ENCODE measurements at places on chromosomes 3 and 15.

DNA sequence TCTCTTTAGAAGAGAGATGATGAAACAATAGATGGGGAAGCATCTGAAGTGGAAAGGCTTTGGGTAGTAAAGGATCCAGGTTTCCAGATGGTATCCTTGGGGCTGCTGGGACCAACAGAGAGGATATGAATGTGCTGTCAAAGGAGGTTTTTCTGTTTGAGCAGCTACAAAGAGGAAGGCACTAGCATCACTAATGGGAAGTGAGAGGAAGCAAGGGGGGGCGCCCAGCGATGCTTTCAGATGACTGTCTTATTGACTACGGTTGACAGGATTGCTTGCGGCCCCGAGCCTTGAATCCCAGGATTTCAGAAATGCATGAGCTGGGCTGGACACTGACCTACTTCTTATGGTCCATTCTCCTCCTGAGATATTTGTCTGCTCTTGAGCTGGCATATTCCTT is 103.8 kb upstream of the GALNT15 start:
- DNase-seq: no peak

DNA sequence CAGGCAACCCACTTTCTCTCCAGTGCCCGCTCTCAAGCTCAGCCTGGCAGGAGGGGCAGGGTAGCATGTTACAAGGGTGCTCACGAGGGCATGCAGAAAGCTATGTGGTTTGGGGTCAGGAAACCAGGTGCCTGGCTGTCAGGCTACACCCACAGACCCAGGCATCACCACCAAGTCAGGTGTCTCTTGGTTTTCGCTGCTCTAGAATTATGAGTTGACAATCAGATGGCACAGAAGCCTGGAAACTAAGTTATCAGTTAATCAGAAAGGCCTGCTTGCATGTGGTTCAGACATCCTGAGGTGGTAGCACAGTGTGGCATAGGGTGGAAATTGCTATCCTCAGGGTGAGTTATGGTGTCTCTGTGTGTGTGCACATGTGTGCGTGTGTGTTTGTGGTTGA is 16.2 kb upstream of the CCR9 start:
- DNase-seq: peak; percentile 64

GRCh38 chr3:136671921-136672320 is 80.3 kb downstream of the STAG1 start:
- no peak for DNase-seq

DNA sequence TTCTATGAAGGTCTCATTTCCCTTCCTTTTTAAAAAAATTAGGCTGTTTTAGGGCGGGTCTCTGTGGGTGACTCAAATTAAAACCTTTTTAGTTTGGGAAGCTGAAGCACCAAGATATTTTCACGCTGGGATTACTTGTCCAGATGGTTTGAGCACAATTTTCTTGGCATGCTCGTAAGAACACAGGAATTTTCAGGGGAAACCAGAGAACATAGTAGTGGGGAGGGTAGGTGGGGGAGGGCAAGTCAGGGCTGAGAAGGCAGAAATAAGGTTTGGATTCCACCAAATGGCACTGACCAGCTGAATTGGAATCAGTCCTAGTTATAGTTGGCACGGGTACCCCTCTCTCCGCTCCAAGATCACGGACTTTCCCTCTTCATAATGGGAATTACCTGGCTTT is 97.3 kb upstream of the LRIG1 start:
- DNase-seq: no peak

- DNase-seq: no peak
Observed at GRCh38 chr3:98784666-98785600, 21.8 kb downstream of the ST3GAL6 start.

DNA sequence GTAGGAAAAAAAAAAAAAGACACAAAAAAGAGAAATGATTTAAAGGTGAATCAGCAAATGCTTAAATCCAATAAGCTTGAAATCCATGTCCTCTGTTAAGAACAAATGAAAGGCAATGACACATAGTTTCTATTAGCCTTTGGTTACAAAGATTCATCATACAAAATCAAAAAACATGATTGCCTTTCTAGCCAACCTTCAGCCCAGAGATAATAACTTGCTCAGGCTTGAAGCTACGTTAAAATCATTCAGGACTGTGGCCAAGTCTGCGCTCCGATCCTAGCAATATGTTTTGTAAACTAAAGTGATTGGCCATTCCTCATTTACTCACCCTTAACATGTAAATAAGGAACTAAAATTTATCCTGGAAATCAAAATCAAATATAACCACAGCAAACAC is 556.7 kb downstream of the FGF12 start:
- no peak for DNase-seq

DNA sequence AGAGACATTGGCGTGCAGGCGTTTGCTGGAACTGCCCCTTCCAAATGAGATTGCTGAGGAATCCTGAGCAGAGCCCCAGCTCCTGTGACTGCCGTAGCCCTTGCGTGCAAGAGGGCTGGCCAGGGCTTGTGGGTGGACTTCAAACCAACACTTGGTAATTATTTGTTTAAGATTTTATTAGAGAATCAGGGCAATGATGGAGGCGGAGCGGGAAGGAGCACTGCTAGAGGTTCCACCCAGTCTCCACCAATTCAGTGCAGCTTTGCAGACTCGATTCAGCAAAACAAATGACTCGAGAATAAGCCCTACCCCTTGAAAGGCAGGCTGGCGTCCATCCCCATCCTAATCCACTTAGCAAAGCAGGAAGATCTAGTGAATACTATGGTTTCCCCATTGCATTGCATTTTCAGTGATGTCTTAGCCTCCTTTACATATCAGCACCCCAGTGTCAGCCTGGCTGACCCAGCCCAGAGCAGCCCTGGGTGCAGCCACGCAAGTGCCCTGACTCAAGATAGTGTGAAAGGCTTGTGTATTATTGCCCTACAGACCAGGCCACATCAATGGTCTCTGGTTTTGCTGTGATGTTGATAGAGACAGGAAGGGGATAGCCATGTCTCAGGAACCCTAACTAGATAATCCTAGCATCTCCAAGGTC is 26.0 kb downstream of the GLDN start:
- DNase-seq: no peak

DNA sequence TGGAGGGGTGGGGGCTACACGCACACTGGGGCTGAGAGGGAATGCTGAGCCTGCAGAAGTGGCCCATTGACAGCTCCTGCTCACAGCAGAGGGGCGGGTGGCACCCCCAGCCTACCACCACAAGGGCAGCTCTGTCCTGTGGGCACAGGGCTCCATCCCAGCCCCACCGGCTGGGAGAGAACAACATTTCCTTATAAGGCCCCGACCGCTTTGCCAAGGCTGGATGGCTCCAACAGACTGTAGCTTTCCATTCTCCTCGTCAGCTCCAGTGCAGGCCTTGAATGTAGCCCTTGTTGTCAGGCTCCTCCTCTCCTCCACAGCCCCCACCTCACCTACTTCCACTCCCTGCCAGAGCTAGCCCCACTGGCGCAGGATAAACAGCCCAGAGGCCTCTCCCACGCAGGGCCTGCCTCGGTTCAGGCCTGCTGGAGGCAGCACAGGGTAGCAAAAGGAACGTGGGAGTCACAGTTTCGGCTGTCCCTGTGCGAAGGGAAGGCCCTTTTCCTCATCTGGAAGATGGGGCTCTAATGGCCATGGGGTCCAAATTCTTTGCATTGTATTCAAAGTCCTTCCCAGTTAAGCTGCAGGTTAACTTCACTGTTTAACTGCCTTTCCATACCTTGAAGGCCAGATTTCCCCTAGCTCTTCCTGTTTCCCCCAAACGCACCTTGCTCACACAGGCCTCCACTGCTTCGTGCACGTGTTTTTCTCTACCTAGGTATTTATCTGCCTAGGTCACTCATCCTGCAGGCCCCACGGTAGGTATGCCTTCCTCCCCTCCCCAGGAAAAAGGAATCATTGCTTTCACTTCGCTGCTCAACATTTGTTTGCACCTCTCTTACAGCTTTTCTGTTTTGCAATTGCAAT is 101.6 kb upstream of the LPP start:
- no peak for DNase-seq

GRCh38 chr15:40398413-40398873 is 7.2 kb upstream of the IVD start:
- DNase-seq: peak; percentile 43

DNA sequence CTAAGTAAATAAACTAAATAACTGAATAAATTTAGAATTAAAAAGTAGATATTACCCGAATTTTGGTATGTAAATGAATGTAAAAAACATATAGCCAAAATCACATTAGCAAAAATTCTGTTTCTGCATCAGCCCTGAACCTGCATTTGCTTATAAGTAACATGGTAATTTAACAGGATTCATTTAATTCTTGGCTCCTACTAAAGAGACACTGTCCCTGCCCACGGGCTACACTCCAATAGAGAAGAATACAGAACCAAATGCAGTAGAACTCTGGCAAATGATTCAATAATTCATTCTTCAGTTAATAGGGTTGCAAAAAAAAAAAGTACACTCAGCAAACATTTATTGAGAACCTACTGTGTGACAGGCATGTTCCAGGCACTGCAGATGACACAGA is 20.8 kb upstream of the CNBP start:
- DNase-seq: no peak

DNA sequence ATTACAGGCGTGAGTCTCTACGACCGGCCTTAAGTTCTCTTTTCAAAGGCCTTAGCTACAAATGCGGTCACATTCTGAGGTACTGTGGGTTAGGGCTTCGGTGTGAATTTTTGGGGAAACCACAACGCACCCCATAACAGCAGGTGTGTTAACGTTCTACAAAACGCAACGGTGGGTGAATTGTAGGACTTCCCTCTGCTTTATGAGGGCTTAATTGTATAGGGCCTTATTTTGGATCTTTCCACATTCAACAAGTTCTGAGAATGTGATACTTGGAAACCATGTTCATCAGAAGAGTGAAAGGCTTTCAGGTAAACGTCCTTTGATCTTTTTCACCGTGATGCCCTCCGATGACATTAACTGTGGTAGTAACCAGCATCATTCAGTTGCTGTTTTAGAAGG is 998.6 kb upstream of the CFAP20DC start:
- DNase-seq: peak; percentile 32

DNA sequence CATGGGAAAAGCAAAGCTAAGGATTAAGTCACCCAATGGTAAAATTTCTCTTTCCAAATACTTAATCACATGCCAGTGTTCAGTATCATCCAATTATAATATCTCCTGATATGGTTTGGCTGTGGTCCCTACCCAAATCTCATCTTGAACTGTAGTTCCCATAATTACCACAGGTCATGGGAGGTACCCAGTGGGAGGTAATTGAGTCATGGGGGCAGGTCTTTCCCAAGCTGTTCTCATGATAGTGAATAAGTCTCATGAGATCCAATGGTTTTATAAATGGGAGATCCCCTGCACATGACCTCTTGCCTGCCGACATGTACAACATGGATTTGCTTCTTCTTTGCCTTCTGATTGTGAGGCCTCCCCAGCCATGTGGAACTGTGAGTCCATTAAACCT is 26.1 kb upstream of the NMB start:
- no peak for DNase-seq

DNA sequence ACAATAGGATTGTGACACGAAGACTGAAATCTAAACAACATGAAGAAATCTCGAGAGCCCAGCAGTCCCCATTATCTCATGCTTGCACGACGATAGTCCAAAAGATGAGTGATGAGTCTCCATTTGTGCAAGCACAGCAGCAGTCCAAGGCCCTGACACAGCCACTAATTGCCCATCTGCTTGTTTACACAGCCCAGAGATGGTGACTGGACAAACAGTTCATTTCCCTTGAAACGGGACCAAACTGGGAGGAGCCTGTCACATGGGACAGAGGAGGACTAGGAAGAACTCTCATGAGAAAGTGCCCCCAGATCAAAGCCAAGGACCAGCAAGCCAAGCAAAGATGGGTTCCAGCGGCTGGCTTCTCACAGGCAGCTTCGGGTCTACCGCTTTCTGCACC is 121.0 kb downstream of the GREM1 start:
- no peak for DNase-seq

- no peak for DNase-seq
Observed at GRCh38 chr3:186588632-186589031, 18.1 kb downstream of the DNAJB11 start.

GRCh38 chr3:146390957-146391356 is 78.4 kb downstream of the PLSCR2 start:
- DNase-seq: no peak

DNA sequence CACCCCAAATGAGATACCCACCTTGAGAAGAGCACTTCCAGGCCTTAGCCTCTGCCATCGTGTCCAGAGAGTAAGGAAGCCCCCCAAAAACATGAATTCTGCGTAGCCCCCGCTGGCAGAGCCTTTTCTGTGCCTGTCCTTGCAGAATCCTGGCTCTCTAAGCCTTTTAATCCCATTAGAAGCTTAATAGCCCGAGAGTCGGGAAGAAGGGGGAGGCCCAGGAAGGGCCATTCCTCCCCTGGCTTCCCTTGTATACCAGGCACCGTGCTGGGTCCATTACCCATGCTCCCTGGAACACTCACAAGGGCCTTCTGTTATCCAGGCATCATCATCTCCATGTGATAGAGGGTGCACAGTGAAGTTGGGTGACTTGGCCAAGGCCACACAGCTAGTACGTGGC is 7.1 kb downstream of the SPTBN5 start:
- DNase-seq: no peak

- DNase-seq: no peak
Observed at GRCh38 chr3:10524270-10524669, 18.9 kb upstream of the ATP2B2 start.

- DNase-seq: peak; percentile 1
Observed at GRCh38 chr3:88150371-88150770, 612 bp downstream of the C3orf38 start.

DNA sequence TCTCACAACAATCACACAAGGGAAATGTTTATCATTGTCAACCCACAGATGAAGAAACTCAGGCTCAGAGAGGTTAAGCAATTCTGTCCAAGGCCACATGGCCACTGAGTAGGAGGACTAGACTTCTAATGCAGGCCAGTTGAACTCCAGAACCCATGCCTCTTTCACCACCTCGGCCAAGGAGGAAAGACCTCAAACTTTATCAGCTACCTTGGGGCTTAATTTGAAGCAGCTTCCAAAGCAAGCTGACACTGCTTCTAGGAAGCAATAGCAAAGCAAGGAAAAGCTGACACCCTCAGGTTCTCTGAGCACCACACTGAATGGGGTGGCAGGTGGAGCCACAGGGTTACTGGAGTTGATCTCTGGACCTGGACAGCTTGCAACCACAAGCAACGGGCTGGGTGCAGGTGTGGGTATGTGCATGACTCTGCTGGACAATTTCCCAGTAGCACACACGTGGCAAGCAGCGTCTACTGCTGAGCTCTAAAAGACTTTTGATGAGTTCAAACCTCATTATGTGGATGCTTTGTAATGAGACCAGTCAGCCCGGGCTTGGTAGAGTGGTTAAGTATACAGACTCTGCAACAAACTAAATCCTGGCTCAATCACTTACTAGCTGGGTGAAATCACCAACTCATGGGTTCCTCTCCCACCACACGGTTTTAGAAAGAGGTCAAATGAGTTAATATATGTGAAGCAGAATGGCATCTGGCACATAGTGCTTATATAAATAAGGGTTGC is 23.1 kb downstream of the CCNL1 start:
- no peak for DNase-seq

DNA sequence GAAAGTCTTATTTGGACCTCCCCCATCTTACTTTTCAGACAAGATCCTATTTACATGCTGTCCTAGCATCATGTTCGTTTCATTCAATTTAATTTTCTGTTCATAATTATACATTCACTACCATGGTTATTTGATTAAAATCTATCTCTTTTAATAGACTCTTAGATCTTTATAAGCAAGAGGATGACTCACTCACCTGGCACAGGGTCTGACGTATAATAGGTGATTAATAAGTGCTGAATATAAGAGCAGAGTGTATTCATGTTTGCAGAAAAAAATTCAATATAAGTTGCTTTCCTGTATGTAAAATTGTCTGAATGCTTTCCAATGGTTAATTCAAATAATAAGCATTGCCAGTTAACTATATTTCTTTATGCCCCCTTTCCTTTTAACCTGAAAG is 165.5 kb upstream of the CBLB start:
- DNase-seq: no peak
